ENCODE measurements at places on chromosomes 16 and 17.

DNA sequence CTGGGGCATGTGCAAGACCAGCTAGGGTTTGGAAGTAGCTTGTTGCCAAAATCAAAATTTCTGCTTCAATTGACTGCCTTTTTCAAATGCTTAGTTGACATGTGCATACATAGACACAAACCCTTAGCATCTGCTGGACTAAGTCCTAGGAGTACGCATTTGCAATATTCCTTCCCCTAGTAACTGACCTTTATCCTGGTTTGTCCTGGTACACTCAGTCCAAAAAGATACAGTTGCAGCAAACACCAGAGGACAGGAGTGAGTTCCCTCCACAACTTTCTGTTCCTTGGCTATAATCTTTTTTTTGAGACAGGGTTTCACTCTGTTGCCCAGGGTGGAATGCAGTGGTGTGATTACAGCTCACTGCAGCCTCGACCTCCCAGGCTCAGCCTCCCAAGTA lies 290.2 kb upstream of the ERCC4 start:
- DNase-seq: no peak

GRCh38 chr17:73091770-73092522 lies 542 bp downstream of the SLC39A11 start:
- no peak for DNase-seq

GRCh38 chr17:74569020-74570003 lies 2.0 kb upstream of the CD300H start:
- DNase-seq: peak; percentile 18

DNA sequence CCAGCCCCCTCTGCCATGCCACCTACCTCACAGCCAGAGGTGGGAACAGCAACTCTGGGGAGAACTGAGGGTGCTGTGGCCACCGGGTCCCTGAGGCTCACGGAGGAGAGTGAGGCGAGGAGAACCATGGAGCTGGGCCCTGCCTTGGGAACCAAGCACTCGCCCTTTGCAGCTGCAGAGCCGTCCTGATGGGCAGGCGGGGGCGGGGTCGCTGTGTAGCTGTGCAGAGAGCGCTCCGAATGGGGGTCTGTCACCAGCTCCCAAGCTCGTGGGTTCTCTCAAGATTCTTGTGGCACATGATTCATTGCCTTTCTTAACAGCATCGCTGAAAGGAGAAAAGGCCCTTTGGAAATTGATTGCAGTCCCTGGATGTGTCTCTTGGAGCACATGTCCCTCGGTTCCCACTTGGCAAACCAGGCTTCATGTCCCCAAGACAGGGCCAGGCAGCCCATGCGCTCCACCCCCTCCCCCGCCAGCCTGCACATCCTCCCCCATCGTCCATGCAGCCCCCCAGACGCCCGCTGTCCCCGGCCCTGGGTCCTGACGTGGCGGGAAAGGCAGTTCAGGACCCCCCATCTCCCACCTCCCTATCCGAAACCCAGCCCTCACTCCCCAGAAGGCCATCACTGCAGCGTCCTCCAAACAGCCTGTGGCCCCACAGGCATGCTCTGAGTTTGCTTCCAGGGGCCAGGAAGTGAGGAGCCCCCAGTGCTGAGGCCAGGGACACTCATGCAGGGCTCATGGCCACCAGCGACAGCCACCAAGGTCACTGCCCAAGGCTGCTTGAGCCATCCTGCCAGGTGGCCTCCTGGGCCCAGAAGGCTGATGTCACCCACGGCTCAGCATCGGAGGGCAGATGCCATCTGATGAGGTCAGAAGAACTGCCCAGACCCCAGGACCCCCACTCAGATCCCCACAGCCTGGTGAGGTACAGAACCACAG lies 20.6 kb upstream of the CHMP6 start:
- no peak for DNase-seq

GRCh38 chr16:65070831-65071432 lies 50.9 kb downstream of the CDH11 start:
- no peak for DNase-seq

DNA sequence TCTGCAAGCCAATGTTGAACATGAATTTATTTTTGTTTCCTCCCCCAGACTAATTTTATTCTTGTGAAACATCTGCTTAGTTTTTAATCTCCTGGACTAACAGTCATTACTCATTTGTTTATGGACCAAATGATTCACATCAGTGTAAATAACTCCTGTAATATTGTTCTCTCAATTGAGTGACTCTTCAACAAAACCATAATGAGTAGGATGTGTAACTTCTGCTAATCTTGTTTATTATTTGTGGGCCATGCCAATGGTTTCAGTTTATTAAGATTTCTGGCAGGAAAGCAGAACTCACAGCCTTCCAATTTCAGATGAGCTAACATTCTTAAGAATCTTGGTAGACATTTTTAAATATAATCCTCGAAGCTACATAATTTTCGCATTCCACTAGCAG lies 1216.3 kb upstream of the GOT2 start:
- no peak for DNase-seq

GRCh38 chr16:56610017-56610608 lies 1.7 kb downstream of the MT2A start:
- DNase-seq: no peak

GRCh38 chr17:4043862-4044261 lies 79.6 kb upstream of the ATP2A3 start:
- DNase-seq: no peak

GRCh38 chr16:31219154-31219741 lies 2.3 kb upstream of the PYDC1 start:
- no peak for DNase-seq

DNA sequence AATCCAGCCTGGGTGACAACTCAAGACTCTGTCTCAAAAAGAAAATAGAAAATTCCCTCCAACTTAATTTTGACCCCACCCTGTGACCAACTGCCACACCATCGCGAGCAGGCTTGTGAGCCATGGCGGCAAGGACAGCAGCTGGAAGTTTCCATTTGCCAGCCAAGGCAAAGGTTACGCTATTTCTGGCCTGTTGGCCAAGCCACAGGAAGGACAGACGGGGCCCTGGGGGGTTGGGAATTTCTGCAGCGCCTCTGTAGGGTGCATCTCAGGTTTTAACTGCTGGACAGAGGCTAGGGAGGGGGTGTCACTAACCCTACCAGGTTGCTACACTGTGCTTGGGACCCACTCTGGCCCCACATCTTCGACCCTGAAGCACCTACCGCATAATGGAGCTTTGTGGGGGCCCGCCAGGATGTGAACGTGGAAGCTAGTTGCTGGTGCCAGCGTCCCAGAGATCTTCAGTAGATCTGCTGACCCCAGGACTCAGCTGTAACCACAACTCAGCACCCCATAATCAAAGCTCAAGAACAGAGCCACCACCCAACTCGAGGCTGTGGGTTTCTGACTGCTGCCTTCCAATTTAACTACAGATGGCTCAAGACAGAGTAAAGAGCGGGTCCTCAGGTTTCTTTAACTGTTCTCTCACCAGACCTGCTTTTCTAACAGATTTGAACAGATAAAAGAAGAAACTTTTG lies 10.9 kb downstream of the KIFC3 start:
- DNase-seq: no peak

GRCh38 chr17:46805771-46806170 lies 12.7 kb downstream of the WNT3 start:
- no peak for DNase-seq

- DNase-seq: no peak
Measured at GRCh38 chr17:35372846-35373533, 431 bp downstream of the SLFN11 start.

DNA sequence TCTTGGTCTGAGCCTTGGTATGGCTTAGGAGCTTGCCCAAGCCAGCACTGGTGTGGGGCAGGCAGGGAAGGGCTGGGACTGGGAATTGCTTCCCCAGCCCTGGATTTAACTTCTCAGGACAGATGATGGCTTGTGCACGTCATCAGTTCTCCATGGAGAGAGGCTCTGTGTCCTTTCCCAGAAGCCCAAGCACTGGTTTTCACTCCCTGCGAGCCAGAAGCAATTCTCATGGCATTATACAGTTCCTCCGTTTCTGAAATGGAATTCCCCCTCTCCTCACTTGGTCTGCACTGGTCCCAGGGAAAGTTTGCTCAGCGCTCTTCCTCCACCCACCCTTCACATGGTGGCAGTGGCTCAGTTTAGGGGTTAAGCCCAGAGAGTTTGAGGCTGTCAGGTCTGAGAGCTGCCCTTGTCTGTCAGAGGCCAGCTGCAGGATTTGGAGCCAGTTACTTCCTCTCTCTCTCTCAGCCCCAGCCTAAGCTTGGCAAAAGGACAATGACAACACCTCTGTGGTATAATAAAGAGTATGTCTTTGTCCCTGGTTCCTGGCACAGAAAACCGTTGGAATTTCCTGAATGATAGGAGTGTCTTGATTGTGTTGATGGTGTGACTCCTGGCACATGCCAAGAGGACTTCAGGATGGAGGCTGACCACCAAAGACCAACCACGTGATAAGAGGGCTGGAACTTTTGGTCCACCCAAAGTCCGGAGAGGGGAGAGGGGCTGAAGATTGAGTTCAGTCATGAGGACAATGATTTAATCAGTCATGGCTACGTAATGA lies 219.6 kb upstream of the TNRC6C start:
- DNase-seq: no peak

GRCh38 chr17:57264776-57265175 lies 8.5 kb downstream of the MSI2 start:
- DNase-seq: no peak

GRCh38 chr16:3101018-3101840 lies 2.1 kb upstream of the ZSCAN10 start:
- DNase-seq: peak; percentile 44

- DNase-seq: no peak
Measured at GRCh38 chr16:53920988-53921387, 217.0 kb downstream of the FTO start.

DNA sequence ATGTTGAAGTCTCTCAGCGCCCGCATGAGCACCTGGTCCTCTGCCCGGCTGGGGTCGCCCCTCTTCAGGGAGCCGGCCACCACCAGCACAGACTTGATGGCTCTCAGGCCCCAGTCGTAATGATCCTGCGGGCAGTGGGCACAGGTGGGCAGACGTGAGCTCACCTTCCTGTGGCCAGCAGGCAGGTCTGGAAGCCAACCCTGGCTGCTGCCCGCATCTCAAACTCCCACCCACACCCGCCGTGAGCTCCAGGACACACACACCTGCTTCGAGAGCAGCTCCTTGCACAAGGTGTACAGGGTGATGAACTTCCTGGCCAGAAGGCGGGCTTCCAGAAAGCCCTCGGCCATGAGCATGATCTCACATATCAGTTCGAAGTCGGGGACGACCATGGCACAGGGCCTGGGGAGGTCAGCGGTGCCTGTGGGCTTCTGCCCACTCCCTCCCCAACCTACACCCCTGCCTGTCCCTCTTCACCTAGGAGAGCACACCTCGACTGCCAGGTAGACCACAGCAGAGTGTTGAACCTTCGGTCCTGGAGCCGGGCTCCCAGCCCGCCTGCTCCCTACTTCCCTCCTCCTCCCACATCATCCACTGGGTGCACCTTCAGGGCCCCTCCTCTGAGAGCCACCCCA lies 82.4 kb downstream of the DNAH17 start:
- DNase-seq: no peak

DNA sequence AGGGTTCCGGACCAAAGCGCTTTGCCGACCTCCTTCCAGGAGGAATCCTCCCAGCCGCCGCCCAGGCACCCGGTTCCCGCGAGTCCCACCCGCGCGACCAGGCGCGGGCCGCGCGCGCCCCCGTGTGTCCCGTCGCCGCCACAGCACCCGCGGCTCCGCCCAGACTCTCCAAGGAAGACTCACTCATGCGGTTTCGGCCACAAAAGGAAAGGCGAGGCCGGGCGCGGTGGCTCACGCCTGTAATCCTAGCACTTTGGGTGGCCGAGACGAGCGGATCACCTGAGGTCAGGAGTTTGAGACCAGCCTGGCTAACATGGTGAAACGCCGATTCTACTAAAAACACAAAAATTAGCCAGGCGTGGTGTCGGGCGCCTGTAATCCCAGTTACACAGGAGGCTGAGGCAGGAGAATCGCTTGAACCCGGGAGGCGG lies 3.5 kb upstream of the PKMYT1 start:
- peak; percentile 79 for DNase-seq

DNA sequence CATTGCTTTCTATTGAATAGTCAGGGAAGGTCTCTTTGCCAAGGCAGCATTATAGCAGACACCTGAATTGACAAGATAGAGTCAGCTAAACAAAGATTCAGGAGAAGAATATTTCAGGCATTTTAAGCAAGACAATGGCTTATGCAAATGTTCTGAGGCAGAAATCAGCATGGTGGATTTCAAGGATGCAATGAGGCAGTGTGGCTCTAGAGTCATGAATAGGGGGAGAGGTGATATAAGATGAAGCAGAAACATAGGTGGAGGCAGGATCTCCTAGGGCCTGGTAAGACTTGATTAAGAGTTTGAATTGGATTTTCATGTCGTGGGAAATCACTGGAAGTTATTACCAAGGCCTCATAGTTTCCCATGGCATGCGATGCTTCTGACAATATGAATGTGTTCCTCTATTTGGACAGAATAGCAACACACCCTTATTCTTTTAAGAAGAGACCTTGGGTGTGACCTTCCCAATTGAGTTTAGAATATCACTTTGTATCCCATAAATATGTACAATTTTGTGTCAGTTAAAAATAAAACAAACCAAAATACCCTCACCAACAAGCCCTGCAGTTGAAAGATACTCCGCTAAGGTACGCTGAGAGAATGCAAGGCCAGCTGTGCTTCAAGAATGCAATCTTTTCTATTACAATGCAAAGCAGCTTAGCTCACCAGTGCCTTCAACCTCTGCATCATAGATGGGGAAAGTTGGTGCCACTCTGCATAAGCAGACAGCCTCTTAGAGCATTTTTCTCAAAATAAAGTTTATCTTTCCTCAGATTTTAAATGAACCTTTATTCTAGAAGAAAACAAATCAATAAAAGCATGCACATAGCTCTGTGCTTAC lies 139.6 kb upstream of the SALL1 start:
- DNase-seq: no peak

DNA sequence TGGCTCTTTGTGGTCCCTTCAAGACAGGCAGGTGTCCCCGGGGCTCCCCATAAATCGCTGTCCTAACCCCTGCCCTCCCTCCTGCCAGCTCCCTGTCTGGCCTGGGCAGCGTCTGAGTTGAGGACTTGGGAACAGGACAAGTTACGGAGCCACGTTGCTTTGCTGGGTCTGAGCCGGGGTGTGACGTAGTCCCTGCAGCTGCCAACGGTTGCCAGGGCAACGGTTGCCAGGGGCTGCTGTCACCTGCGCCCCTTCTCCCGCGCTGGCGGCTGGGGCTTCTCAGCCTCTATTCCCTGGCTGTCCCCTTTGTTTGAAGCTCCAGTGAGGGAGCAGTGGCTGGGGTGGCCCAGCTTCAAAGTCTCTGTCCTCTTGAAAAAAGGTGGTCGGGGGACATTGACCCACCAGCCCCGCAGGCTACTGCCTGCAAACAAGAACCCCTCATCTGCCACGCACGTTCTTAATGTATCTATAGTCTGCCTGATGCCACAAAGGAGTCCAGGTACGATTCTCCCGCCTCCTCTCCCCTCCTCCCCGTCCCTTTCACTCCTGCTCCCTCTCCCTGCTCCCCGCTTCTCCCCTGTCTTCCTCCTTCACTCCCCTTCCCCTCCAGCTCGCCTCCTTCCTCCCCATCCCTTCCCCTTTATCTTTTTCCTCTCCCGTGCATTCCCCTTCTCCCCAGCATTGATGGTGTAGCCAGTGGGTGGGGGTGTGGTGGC lies 10.9 kb downstream of the ADGRG1 start:
- peak; percentile 50 for DNase-seq

DNA sequence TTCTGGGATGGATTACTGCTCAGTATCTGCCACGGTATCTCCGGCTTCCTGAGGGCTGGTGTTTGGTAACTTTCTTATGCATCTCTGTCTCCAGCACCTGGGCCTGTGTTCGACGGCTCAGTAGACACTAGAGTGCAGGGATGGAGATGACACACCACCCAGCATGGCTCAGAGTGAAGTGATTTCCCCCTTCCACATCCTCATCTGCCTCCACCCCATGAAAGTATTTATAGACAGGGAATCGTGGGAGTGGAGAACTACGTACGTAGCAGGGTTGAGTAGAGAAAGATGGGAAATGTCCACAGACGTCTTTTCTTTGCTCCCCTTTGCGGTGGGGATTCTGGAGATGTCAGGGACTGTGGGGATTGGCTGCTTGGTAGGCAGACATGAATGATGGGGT lies 11.8 kb upstream of the SLC25A19 start:
- no peak for DNase-seq

Data from NCI-H1930 (cell line).